ENCODE measurements at places on chromosomes 7 and 10.

DNA sequence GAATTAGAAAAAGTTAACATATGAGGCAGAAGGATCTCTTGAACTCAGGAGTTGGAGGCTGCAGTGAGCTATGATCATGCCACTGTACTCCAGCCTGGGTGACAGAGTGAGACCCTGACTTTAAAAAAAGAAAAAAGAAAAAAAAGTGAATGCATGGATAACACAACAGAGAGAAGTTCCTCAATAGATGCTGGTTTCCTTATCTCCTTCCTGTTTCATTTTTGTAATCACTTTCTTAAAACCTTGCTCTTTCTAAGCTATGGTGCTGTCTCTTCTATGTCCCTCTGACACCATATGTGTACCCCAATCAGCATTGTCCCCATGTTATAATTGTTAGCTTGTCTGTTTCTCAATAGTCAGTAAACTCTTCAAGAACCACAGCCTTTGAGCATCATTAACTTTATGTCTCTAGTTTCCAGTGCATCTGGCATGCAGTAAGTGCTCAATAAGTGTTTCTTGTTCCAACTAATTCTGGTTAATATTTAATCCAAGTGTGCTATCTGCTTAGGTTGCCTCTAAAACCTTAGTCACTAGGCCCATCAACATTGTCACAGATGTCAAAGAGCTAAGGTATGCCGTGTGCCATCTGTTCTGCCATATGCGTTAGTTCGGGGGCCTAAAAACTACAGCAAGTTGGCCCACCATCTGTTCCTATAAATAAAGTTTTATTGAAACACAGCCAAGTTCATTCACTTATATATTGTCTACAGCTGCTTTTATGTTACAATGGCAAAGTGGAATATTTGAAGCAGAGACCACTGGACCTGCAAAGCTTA is 36.2 kb downstream of the MPP7 start:
- DNase-seq = no peak

GRCh38 chr10:92690211-92690914 is 608 bp downstream of the HHEX start:
- DNase-seq = peak; percentile 49

DNA sequence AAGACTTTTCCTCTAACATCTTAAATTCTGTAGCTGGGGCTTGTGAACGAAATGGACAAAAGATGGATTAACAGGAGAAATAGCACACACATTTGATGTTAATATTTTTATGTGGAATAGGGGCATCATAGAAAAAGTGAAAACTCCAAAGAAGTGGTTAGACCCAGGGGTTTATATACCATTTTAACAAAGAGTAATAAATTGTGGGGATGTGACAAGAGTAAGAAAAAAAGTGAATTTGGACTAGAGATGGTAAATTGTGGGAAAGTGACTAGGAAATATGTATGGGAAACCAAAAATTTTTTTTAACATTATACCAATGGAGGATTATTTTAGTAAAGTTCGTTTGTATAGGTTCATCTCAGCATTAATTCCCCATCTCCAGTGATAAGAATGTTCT is 8.2 kb downstream of the SLC39A12 start:
- DNase-seq = no peak

DNA sequence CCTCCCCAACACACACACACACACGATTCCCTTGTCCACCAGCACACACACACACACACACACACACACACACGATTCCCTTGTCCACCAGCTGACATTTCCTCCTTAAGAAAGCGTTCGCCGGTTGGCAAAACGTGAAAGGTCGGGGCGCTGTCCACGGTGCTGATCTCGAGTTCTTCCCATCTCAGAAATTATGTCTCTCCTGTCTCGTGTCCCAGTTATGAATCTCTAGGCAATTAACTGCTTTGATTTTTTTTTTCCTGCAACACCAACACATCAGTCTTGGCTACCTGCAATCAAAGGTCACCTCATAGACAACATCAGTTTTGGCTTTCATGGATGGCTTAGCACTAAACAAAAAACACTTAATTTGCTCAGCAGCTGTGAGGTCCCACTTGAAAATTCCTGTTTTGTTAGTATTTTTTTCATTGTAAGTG is 1.9 kb downstream of the INA start:
- no peak for DNase-seq

DNA sequence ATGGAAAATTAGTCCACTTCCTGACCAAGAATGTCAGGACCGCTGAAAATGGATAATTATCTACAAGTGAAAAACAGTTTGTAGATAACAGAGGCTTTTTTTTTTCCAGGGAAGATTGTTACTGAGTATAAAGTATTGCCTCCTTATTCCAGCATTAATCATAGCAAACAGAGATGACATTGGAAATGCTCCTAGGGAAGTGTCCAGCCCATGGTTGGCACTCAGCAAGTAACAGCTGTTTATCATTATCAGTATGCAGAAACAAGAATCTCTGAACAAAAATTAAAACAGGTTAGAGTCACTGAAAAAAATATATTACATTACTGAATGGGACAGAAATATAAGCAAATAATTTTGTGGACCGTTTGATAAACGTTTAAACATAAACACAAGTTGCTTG is 14.6 kb downstream of the FGL2 start:
- no peak for DNase-seq

DNA sequence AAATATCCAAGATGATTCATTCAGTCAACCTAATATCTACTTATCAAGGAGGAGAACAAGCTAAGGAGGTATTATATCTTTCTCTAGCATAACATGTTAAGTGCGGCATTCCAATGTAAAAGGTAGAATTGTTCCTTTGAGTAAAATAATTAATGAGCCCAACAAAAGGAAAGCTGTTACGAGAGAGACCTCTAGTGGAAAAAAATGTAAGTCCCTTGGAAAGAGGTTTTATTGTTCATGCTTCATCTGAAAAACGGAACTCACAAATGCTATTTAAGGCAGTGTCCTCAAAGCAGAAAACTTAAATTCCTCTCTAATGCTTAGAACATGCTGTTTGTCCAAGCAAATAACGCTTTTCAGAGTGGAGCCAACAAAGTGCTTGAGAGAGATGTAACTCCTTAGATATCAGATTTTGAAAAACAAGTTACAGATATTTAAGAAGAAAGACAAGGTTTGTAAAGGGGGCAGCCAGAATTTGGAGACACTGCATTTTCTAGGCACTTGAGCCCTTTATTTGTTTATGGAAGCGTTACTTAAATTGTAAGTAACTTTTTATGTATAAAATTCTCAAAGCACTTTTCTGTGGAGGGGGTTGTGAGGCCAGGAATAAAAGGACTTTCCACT is 119.9 kb downstream of the TFEC start:
- DNase-seq = peak; percentile 16

- no peak for DNase-seq
Observed at GRCh38 chr7:38274486-38274885, 1.1 kb upstream of the TARP start.

GRCh38 chr10:59037018-59037389 is 139.4 kb upstream of the PHYHIPL start:
- DNase-seq = no peak

DNA sequence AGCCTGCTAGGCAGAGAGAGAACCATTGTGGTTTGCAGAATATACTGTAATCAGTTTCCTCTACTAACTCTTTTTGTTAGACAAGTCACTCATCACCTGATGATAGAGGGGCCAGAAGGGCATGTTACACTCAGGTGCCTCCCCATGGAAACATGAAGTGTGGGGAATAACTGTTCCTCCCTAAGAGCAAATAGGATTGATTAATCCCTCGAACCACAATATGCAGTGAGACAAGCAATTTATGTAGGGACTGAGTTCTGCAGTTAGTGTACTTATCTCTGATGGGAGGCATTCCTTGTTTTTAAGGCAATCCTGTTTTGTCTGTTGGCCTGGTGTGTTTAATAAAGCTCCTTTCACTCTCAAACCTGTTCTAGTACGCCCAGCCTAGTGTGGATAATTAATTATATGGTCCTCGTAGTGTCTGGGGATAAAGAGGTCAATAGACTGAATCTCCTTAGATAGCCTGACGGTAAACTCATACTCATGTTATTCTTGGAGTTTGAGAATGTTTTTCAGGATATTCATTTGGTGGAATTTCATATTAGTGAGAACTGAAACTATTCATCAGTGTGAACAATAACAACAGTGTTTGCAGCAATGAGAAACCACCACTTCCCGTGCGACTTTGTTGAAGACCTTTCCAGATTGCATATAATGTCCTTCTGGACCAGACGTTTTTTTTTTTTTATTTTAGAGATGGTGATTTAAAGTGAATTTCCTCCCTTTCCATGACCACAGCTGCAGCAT is 344.8 kb upstream of the FZD8 start:
- DNase-seq = no peak

DNA sequence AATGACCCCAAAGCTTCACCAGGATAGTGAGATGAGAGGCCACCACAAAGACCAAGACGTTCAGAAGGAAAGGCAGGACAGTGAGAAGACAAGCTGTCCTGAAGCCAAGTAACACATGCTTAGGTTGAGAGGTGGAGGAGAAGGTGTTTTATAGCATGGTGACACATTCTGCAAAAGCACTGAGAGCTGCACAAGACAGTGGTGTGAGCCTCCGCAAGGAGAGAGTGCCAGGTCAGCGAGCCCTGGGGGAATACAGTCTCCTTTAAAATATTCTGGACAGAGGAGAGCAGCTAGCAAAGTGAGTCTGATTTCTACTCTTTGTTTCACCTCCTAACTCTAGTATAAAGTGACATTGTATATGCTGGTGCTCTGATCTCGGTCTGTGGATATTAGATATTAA is 68.0 kb upstream of the VKORC1L1 start:
- DNase-seq = no peak

DNA sequence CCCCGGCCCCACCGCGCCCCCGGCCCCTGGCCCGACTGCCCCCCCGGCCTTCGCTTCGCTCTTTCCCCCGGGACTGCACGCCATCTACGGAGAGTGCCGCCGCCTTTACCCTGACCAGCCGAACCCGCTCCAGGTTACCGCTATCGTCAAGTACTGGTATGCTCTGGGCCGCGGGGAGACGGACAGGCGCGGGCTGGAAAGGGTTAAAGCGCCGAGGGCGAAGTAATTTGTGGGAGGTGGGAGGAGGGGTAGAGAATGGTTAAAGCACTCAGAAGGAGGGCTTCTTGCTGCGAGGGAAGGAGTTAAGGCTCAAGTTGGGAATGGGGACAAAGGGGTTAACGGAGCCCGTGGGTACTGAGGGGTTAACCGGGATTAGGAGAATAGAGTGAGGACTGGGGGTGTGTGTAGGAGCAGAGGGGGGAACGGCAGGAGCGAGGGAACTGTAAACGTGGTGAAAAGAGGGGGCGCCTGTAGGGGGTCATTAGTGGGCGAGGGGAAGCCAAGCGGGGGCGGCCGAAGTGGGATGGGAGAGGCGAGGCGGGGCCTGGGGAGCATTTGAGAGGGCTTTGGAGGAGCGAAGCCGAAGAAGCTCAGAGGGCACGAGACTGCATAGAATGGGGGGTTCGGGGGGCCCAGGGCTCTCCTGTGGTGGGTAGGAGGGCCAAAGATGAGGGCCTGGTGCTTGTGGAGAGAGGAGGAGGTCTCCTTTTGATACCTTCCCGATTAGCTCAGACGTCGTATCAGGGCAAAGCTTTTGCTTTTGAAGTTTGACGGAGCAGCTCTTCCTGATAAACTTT is 605 bp downstream of the SUFU start:
- DNase-seq = peak; percentile 9

- DNase-seq = no peak
Observed at GRCh38 chr7:130387628-130388403, 7.5 kb downstream of the CPA1 start.

DNA sequence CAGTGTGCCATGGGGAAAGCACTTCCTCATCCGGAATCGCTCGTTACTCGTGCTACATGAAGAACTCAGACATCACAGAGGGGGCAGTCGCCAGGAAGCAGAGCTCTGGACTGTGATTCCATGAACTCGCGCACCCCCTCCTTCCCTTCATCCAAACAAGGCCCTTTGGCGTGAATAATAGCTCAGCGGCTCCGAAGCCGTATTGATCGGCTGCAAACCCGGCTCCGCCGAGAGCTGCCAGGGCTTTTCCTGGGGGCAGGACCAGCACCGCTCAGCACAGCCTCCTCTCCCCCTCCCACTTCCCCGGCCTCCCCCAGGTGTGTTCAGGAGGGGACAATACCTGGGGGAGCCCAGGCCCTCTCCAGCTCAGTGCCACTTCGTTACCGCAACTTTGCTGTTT is 129.0 kb upstream of the TCF7L2 start:
- DNase-seq = no peak

DNA sequence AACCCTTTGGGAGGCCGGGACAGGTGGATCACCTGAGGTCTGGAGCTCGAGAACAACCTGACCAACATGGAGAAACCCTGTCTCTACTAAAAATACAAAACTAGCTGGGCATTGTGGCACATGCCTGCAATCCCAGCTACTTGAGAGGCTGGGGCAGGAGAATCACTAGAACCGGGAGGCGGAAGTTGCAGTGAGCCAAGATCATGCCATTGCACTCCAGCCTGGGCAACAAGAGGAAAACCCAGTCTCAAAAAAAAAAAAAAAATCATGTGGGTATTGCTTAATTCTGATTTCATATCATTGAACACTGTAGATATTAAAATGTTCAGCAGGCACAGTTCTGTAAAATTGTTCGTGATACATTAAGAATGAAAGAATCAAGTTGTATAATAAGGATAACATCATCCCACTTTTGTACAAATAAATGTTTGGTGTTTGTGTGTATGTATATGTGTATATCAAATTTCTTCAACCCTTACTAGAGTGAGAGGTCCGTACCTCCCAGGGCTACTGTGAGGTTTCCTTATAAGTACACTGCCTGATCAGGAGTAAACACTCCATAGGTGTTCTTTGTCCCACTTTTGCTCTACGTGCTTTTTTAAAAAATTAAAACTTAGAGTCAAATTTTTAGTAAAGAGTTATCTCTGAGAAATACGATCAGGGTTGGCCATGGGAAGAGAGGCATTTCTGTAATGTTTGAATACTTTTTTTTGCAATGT is 31.7 kb downstream of the PLEKHS1 start:
- DNase-seq = no peak

- DNase-seq = no peak
Observed at GRCh38 chr10:4770801-4771553, 55.0 kb upstream of the AKR1E2 start.

- no peak for DNase-seq
Observed at GRCh38 chr10:88505680-88506215, 77.4 kb downstream of the RNLS start.

- DNase-seq = no peak
Observed at GRCh38 chr10:71390921-71391690, 5.6 kb upstream of the CDH23 start.

DNA sequence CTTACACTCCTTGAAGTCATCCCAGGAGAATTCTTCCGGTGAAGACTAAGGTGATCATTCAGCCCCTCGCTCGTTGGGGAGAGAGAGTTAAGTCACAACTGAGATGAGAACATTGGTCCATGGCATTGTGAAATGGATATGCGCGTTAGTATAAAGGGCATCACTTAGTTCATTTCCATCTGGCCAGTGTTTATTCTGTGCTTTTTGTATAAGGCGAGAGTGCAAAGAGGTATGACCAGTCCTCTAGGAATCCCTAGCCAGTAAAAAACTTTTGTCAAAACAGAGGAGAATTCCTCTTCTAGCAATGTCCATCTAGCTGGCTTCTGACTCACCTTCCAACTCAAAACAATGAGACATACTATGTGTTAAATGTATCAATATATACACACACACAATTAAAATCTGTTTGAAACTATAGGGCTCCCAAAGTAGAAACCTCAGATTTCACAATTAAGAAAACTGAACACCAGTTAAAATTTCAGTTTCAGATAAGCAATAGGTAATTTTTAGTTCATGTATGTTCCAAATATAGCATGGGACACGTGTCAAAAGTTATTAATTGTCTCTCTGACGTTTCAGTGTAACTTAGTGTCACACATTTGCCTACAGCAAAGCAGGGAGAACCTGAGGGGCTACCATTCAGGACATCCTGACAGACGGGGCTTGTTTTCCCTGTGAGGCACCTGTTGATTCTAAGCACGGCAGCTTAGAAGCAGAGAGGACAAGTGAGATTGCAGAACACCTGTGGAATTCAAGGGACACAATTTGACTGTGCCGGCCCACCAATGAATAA is 158.9 kb downstream of the KLF6 start:
- DNase-seq = no peak

Data from CD4-positive, alpha-beta T cell treated with Interleukin-15 for 4 hours (primary cell).